ENCODE measurements at places on chromosomes 16 and 17.

GRCh38 chr17:6328279-6328678 is 106.6 kb downstream of the AIPL1 start:
- DNase-seq, result no peak

- no peak for DNase-seq
These were observed 7.5 kb upstream of the SNTB2 start for GRCh38 chr16:69179328-69180010.

DNA sequence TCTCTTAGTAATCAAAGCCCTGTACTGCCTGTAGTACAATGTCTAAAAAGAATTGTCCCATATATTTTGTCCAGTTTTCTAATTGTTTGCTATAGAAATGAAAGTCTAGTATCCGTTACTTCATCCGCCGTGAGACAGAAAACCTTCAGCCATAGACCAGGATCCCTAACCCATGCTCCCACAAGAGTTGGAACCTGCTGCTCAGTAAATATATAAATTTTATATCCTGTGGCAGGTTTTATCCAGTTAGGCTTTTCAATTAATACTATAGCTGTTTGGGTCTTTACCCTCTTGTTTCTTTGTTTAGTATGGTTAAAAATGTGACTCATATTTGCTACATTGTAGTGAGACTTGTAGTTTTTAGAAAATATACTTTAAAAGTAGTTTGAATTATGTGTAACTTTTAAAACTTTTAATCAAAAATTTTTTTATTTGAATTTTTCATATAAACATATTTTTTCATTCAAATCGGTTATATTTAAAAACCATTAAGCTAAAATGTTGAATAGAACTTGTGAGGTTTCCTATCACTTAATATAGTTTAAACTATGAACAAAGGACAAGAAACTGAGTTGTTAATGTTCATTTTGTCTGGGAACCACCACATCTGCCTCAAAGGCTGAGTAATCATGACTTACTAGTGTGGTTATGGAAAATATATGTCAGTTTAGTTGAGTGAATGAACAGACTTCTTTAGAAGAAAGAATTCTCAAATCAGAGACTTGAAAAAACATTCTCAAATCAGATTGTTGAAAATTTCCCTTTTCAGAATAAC is 54.8 kb downstream of the VMP1 start:
- DNase-seq, result no peak

GRCh38 chr17:80860703-80861417 is 130.8 kb upstream of the CHMP6 start:
- no peak for DNase-seq

- no peak for DNase-seq
These were observed 11.7 kb upstream of the SLC47A2 start for GRCh38 chr17:19728084-19728495.

DNA sequence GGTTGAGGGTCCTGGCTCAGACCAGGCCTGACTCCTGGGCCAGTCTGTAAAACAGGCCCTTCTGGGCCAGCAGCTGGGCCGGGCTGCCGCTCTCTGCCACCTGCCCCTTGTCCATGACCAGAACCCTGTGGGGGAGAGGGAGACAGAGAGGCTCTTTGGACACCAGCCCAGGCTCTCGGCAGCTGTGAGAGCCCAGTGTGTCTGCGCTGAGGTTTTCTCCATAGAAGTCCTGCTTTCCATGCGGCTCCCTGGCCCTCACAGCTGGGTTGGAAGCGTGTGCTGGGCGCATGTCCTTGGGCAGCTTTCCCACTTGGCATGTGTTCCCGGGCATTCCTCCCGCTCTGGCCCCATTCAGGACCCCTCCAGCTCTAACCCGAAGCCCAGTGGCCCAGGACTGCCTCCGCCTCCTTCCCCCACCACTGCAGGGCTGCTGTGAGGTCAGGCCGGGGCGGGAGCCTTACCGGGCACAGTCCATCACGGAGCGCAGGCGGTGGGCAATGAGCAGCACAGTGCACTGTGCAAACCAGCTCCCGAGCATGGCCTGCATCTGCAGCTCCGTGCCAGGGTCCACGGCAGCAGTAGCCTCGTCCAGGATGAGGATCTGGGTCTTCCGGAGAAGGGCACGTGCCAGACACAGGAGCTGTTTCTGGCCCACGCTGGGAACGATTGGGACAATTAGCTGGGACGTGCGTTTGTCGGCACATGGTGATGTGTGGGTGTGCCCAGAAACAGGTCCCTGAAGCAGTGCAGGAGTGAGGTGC is 73.0 kb downstream of the ABCC6 start:
- DNase-seq, result no peak

DNA sequence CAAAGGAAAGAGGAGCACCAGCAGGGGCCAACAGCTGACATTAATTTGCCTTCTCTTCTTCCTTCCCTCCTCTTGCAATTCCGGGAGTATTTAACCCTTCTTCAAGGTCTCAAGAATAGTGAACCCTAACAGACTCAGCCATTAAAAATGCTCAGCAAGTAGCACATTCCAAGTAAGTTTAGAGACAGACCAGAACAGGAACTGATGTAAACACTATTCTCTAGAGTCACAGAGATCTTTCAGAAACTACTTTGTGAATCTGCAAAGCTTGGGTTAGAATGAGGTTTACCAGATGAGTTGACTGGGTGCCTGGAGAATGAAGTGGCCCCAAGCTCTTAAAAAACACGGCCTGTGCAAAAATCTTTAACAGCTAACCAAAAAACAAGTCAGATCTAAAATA is 50.9 kb downstream of the TEX2 start:
- no peak for DNase-seq

GRCh38 chr16:85600530-85601271 is 12.4 kb upstream of the GSE1 start:
- no peak for DNase-seq

DNA sequence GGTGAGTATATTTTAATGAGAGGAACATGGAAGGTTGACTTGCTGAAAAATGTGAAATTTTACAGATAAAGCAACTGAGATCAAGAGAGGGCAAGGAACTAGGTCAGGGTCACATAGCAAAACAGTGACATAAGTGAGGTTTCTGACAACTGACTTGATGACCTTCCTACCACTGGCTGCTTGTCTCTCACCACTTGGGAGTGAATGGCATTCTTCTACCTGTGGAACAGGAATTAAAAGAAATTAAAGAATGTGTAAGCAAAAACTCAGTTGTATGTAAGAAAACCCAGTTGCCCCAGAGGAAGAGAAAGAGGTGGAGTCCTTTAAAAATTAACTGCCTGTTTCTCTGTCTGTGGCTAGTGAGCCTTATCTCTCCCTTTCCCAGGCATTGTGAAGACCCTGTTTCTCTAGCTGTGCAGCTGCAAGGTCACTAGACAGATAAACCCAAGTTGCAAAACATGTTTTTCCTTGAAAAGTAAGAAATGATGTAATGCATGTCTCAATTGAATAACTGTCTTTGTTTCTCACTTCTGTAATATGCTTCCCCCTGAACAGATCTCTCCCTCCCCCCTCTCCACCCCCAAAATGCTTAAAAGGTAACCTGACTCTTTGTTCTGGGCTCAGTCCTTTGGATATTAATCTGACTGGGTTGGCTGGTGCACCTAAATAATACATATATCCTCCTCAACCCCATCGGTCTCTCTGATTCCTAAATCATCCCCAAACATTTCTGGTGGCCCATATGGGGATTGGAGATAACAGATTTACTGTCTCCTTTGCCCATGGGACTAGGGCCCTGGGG is 23.4 kb downstream of the ACSM1 start:
- no peak for DNase-seq

DNA sequence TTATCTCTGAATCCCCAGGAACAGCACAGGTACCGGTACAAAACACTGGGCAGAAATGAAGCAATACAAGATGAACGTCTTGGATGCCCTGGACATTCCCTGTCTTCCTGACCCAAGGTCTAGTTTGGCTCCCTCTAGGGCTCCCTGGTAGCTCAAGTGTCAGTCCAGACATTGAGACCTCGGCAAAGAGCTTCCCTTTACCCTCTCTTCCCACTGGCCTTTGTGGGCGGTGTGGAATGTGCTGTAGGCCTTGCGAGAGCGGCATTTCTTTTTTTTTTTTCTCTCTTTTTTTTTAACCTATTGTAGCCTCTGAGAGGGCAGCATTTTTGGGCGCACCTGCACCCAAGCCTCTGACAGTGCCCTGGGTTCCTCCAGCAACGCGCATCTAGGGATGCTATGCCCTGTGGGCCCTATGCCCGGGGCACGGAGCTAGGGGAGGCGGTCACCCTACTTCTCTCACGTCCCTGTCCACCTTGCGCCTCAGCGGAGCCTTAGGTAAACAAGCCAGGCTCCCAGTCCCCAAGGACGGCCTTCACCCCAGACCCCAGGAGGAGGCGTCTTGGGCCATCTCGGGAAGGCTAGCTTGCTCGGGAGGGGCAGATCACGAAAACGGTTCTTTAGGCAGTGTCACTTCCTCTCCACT is 1.2 kb upstream of the NFATC3 start:
- no peak for DNase-seq

DNA sequence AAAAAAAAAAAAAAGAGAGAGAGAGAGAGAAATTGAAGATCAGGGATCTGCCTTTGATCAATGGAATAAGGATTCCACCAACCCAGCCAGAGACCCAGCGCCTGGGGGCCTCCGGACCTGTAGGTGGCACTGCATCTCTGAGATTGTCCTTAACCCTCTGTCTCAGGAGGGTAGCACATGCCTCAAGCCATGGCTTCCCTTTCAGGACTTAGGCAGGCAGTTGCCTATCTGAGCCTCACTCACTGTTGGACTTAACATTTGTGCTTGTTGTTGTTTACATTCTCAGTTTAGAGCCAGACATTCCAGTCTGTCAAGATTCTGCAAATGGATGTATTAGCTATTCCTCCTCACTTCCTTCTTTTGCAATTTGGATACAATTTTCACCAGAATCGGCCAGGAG is 5.1 kb upstream of the SCNN1B start:
- DNase-seq, result no peak

DNA sequence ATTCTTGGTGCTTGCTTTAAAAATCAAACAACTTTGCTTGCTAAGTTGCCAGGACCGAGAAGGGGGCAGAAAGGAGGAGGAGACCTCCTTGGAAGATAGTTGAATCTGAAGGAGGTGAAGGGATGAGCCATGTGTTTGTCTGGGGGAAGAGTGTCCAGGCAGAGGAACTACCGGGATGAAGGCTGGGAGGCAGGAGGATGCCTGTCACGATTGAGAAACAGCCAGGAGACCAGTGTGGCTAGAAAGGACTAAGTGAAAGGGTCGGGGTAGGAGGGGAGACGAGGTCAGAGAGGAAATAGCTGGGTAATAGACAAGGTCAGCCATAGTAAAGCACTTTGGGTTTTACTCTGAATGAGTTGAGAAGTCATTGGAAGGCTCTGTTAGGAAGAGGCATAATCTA is 38.9 kb upstream of the CSNK2A2 start:
- no peak for DNase-seq

DNA sequence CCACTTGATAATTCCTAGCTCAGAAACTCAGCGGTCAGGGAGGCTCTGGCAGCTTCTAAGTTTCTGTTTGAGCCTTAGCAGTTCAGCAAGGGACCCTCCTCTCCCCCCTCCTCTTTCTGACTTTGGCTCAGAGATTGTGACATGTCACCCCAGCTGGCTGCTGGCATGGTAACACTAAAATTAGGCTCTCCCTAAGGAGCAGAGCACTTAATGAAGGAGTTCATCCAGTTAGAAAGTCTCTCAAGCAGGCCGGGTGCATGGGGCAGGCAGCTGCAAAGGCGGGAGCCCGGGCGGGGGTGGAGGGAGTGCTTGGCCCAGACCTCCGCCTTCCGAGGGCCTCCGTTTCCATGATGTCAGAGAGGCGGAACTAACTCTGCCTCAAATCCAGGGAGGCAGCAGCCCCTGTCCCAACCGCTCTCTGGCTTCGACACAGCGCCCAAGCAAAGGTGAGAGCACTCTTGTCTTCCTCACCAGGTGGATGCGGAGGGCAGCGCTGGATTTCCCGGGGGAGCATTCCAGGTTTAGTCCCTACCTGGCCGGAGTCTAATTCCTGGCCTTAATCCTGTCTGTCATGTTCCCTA is 128.0 kb upstream of the PLCG2 start:
- DNase-seq, result no peak

DNA sequence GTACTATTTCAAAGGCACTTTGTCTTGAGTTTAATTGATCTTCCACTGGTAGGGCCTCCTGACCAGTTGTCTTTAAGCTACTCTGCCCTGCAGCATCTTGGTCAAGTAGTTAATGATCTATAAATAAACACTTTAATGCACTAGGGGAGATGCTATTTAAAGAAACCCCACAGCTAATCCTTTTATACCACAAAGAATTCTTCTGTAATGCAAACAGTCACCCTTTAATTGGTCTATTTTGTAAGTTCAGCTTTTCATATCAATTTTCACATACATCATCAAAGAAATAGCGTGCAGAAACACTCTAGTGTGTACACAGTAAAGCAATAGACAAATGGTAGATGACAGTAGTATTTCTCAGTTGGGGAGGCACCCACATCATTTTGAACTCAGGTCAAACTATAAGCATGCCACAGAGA is 70.3 kb downstream of the PMP22 start:
- DNase-seq, result no peak

DNA sequence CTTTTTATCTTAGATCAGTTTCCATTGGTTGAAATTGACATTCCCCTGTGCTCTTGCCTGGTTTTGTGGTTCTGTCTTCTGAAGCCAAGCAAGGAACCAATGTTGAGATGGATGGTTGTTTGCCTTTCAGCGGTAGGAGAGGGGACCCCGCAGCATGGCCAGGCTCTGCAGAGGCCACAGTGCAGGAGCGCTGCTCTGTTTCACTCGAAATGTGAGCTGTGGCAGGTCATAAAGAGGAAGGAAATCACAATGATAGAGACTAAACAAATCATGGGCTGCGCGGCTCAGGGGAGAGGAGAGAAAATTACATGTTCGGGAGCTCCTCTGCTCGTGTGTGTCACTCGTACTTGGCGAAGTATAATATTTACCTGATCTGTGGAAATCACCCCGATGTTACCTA is 148.2 kb downstream of the SNX29 start:
- DNase-seq, result no peak

DNA sequence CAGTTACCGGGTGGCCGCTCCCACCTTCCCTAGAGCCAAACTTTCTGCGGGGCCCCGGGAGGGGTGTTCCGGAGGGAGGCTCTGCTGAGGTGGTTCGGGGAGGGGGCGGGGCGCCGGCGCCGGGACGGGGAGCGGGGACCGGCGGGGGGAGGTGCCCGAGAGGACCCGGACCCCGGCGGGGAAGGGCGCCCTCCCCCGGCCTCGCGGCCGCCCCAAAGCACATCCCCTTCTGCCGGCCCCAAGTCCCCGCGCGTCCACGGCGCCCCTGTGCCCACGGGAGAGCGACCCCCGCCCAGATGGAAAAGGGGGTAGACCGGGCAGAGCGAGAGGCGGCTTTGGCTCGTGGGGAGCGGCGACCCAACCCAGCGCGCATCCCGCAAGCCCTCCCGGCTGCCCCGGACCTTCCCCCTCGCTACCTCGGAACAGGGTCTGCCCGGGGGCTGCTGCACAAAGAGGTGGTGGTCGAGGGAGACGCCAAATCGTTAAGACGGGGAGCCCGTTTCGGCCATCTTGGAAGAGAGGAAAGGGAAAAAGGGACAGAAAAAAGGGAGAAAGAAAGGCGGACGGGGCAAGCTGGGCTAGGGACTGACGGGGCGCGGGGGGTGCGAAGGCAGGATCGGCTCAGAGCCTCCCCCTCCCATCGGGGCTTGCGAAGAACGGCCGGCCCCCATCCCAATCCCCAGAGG is 530 bp downstream of the PCGF2 start:
- no peak for DNase-seq

- no peak for DNase-seq
These were observed 212.8 kb downstream of the SOX9 start for GRCh38 chr17:72333570-72333969.

GRCh38 chr16:8721336-8722024 is 47.1 kb downstream of the ABAT start:
- no peak for DNase-seq

Measured in activated T-cell treated with anti-CD3 and anti-CD28 coated beads for 24 hours (primary cell).